ENCODE measurements at places on chromosomes 5 and 9.

- no peaks in the 10 kb centered on the region for H3K4me1 ChIP-seq
- DNase-seq: no peak
- H3K36me3 ChIP-seq: peaks cover 6% of the 10 kb centered on the region
- no peak overlapping the region for H3K4me3 ChIP-seq
- H3K27me3 ChIP-seq: no peaks in the 10 kb centered on the region
Observed at GRCh38 chr5:10376544-10376943, 23.0 kb downstream of the MARCHF6 start.

DNA sequence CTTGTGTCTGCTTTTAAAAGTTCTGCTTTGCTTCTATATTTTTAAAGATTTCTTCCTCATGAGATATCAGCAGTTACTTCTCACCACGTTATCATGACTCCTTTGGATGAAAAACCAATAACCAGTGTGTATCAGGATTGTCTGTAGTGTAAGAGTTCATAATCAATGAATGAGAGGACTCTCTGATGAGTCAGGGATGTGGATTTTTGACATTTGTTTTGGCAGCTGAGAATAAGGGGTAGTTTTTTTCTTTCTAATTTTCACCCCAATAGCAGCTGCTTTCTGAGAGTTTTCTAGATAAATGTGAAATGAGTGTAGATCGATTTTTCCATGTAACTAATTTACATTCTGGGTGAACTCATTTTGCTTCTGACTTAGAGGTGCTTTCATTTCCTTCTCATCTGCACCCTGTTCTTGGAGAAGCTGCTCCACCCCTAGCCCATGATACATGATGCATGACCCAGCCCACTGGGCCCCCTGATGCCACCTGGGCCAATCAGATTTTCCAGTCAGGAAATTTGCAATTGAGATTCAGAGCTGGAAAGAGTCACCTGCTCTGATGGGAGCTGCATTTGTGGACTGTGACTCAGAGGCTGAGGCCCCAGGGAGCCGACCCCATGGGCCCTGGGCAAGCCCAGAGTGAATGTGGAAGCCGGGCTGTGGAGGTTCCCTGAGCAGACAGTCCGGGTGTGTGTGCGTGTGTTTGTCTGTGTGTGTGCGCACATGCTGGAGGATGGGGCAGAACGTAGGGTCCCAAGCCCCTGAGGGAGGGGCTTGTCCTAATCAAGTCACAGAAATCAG, 159.3 kb downstream of the RGS3 start:
- H3K27ac ChIP-seq: no peak overlapping the region
- H3K4me3 ChIP-seq: no peak overlapping the region
- peaks cover 5% of the 10 kb centered on the region for H3K4me1 ChIP-seq
- peak; percentile 44 for DNase-seq

DNA sequence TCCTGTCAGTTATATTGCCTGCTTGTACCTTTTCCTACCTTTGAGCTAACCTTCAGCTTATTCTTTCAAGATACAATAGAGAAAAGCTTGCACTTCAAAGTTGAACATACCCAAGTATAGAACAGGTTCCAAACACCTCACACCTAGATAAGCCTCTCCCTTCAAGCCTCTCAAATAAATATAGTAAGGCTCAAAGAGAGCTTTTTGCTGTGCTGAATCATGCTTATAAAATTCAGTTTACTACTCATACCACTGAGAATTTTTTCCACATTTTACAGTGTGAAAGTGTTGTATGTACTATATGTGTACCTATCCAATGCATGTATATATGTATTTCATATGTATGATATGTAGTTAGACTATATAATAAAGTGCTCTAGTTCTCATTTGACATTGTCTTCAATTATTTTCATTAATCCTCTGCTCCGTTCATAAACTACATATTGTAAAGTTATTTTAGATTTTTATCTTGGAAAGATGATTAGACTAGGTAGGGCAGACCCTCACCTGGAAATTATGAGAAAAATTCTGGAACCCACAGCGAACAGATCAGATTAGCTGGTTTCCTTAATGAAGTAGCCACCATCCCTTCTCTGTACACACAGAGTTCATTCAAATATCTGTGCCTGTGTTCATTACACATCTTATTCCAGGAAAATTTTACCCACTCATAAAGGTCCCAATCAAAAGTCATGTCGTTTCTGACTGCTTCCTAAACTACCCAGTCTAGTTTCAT, 149.2 kb upstream of the RGMB start:
- H3K27me3 ChIP-seq: no peaks in the 10 kb centered on the region
- H3K4me3 ChIP-seq: no peak overlapping the region
- no peak overlapping the region for H3K27ac ChIP-seq
- no peaks in the 10 kb centered on the region for H3K36me3 ChIP-seq
- H3K4me1 ChIP-seq: no peaks in the 10 kb centered on the region

DNA sequence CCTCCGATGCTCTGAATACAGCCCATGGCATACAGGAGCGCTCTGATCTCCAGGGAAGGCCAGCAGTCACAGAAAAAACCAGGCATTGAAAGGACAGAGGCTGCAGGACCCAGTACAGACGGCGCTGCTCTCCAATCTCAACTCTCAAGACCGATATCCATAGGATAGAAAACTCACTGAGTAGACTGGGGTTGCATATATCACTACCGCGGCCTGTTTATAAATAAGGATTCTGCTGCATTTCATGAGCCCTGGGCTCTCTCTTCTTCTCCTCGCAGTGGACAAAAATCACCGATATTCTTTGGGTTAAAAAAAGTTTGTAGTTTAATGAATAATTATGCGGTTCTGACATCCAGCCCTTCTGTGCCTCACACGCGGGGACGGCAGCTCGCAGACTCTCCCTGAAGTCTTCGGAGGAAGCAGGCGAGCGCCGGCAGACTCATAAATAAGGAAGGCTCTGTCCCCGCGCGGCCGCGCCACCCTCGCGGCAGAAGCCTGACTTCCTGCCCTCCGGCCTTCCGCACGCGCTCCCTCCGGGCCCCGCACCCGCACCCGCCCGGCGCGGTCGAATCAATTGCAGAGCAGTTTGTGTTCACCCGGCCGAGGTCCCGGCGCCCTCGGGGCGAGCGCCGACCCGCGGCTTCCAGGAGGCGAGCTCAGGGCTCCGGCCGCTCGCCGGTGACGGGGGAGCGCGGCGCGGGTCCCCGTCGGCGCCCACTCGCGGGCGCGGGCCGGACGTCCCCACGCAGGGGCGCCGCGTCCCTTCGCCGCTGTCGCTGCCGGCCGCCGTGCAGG, at the start of gene FAM78A:
Gene FAM78A (minus strand): TSS at position 417 of the 795 bp plus-strand sequence. CDS start 331 bp downstream, at position 86.
- DNase-seq: no peak
- H3K27ac ChIP-seq: peak within 1 kb of the TSS; percentile 99
- peak within 1 kb of the TSS; percentile 99 for H3K4me3 ChIP-seq
- peaks cover 21% of the 10 kb centered on the region for H3K4me1 ChIP-seq
- H3K27me3 ChIP-seq: no peaks in the 10 kb centered on the region

GRCh38 chr5:11289733-11290132, 528.7 kb upstream of the DAP start:
- DNase-seq: no peak
- H3K4me3 ChIP-seq: no peak overlapping the region
- H3K36me3 ChIP-seq: no peaks in the 10 kb centered on the region
- no peaks in the 10 kb centered on the region for H3K27me3 ChIP-seq

DNA sequence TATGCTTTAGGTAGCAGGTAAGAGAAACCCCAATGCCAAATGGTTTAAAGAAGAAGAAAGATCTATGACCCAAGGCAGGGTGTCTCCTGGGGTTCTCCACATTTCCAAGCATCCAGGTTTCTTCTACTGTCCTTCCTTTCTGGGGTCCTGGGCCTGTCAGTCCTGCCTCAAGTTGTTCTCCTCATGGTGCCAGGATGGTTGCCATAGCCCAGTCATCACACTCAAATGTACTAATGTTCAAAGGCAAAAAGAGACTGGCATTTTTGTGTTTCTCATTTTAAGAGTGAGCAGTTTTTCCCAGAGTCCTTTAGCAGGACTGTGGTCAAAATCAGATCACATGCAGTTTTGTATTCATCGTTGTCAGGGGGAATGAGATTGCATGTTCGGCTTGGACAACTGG, 59.9 kb upstream of the BOD1 start:
- peaks cover 12% of the 10 kb centered on the region for H3K4me1 ChIP-seq
- no peak overlapping the region for H3K27ac ChIP-seq
- DNase-seq: no peak
- H3K4me3 ChIP-seq: no peak overlapping the region
- H3K36me3 ChIP-seq: no peaks in the 10 kb centered on the region

GRCh38 chr5:170848033-170848432, 13.8 kb upstream of the RANBP17 start:
- H3K36me3 ChIP-seq: no peaks in the 10 kb centered on the region
- no peak overlapping the region for H3K4me3 ChIP-seq
- no peaks in the 10 kb centered on the region for H3K4me1 ChIP-seq
- no peak for DNase-seq
- no peak overlapping the region for H3K27ac ChIP-seq

DNA sequence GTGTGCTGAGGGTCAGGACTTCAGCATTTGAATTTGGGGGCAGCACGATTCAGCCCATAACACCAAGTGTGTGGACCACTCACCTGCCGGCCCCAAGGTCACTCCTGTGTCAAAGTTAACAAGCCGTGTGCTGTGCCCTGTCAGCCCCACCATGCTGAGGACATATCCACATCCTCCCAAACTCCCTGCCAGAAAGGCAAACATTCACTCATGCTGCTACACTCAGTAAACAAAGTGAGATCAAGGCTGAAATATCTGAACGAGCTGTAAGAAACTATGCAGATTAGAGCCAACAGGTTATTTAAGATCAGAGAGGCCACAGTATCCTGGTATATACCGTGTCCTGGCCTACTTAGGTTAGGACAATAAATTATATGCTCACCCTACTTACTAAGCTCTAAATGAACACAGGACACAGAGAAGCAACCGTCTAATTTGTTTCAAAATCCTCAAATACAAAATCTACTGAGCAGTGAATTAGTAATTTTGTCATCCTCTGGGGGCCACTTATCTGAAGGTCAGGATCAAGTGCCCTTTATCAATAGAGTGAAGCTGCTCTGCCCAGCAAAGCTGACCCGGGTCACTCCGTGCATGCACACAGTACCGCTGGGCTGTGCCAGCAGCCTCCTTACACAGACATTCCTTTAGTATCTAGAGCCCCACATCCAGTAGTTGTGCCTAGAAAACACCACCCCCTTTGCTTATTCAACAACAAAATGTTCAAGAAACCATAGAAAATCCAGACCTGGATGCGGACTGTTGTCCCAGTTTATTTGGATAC, 28.2 kb downstream of the RETREG1 start:
- no peak overlapping the region for H3K27ac ChIP-seq
- no peak overlapping the region for H3K4me3 ChIP-seq
- no peak for DNase-seq
- no peaks in the 10 kb centered on the region for H3K36me3 ChIP-seq
- H3K4me1 ChIP-seq: no peaks in the 10 kb centered on the region

- H3K27ac ChIP-seq: no peak overlapping the region
- no peaks in the 10 kb centered on the region for H3K27me3 ChIP-seq
- no peaks in the 10 kb centered on the region for H3K36me3 ChIP-seq
- DNase-seq: no peak
- no peaks in the 10 kb centered on the region for H3K4me1 ChIP-seq
- no peak overlapping the region for H3K4me3 ChIP-seq
Observed at GRCh38 chr5:102830241-102830640, 75.1 kb downstream of the PAM start.

GRCh38 chr5:128629157-128629556, 91.1 kb upstream of the FBN2 start:
- no peak overlapping the region for H3K4me3 ChIP-seq
- H3K27ac ChIP-seq: no peak overlapping the region
- no peaks in the 10 kb centered on the region for H3K4me1 ChIP-seq
- no peak for DNase-seq
- no peaks in the 10 kb centered on the region for H3K27me3 ChIP-seq
- H3K36me3 ChIP-seq: no peaks in the 10 kb centered on the region

DNA sequence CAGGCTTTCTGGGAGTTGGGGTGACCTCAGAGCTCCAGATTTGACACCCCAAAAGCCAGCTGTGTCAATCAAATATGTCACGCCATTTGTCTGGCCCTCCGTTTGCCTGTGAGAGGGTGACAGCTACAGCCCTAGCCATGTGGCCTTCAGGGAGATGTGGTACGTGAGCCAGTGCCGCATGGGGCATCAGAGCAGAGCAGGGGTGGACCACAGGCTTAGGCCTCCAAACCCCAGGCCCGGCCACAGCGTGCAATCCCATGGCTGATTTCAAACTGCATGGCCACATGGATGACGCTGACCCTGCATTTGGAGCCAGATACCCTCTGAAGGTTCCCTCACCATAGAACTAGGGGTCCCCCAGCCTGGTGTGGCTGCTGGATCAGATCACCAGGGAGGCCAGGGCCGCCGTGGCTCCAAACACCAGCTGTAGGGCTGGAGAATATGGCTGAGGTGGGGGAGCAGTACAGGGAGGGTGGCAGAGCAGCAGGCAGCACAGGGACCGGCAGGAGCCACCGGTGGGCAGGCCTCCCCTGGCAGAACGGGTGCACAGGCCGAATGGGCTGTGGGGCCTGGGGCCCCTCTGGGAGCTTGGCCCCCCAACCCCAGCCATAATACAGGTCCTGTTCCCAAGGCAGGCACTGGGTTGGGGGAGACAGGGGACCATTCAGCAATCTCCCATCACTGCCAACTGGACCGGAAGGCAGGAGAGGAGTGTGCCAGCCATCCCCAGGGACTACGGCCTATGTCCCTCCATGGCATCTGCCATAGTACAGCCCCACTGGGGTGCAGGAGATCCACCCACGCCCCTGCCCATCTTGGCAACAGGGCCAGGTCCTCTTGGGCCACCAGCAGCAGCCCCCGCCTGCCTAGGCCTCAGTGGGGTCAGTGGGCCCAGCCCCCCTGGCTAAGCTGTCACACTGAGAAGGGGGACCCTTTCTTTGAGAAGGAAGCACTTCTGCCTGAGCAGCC, 1.5 kb downstream of the SAPCD2 start:
- peak overlapping the region; percentile 80 for H3K4me3 ChIP-seq
- no peak for DNase-seq
- no peak overlapping the region for H3K27ac ChIP-seq
- H3K36me3 ChIP-seq: no peaks in the 10 kb centered on the region

DNA sequence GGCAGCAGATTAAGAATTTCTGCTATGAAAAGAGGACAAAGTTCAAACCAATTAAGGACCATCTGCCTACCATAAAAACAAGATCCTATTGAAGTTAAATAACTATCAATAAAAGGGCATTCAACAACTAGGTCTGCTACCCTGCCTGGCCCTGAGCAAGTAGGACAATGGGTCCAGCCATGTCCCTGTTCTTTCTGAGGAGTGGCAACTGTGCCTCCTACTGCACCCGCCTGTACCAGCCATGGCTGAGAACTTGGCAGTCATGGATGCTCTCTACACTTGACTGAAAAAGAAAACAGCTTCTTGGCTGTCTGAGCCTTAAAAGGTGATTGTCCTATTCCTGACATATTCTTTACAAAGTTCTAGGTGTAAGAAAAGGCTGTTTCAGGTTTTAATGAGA, 652.4 kb downstream of the PDE4D start:
- H3K4me1 ChIP-seq: no peaks in the 10 kb centered on the region
- DNase-seq: no peak
- no peak overlapping the region for H3K4me3 ChIP-seq
- no peaks in the 10 kb centered on the region for H3K36me3 ChIP-seq

GRCh38 chr9:100222674-100223073, 123.6 kb downstream of the INVS start:
- H3K27ac ChIP-seq: no peak overlapping the region
- H3K27me3 ChIP-seq: no peaks in the 10 kb centered on the region
- no peak overlapping the region for H3K4me3 ChIP-seq
- peaks cover 20% of the 10 kb centered on the region for H3K4me1 ChIP-seq
- H3K36me3 ChIP-seq: peaks cover 4% of the 10 kb centered on the region

GRCh38 chr5:62431735-62432620, 19.4 kb downstream of the IPO11 start:
- no peaks in the 10 kb centered on the region for H3K27me3 ChIP-seq
- DNase-seq: no peak
- H3K4me3 ChIP-seq: no peak overlapping the region
- no peaks in the 10 kb centered on the region for H3K4me1 ChIP-seq
- H3K36me3 ChIP-seq: no peaks in the 10 kb centered on the region
- no peak overlapping the region for H3K27ac ChIP-seq

Data from GM12878 (cell line).